ENCODE measurements at places on chromosomes 5 and 9.

DNA sequence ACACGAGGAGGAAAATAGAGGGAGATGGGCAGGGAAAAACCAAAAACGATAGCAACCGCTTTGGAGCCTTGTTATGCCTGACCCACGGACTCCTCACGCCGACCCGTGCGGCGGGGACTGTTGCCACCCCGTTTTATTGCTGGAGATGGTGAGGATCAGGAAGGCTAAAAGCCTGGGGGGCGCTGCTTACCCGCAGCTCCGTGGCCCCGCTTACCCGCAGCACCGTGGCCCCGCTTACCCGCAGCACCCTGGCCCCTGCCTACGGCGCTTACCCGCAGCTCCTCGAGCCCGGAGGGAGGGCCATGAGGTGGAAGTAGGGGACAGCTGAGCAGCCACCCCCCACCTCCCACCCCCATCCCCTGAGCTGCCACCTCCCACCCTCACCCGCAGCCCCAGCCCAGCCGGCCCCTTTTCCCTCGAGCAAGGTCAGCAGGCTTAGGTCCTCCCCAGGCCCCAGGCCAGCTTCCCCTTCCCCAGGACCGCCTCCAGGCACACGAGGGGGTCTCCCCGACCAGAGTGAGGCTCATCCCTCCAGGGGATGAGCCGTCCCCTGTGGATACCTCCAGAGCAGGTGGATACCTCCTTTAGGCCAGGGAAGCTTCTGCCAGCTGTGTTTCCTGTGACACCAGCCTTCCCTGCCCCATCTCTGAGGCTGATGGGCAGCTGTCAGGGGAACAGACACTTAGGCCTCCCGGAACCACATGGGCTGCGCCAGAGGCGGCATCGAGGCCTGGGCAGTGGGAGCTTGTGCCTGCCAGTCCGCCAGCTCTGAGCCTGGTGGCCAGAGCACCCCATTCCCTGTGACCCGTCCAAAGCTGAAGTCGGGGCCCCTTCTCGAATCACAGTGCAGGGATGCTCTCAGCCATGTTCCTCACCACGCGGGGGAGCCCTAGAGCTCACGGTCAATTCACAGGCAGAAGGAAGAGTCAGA, 92.3 kb downstream of the LMX1B start:
- DNase-seq: peak; percentile 45

DNA sequence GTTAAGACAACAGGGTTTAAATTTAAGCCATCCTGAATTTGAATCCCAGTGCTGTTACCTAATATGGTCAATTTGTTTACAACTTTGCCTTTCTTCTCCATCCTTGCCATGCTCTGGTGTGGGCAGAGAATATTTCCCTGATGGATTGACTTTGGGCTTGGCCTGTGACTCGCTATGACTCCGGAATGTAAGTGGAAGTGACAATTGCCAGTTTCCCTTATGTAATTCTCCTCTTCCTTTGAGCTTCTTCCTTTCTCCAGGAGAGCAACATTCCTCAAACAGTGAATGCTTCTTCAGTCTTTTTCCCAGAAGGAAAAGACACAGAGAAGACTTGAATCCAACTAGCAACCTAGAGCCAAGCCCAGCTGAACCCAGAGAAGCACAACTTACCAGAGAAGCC, 159.1 kb downstream of the LURAP1L start:
- peak; percentile 70 for DNase-seq

DNA sequence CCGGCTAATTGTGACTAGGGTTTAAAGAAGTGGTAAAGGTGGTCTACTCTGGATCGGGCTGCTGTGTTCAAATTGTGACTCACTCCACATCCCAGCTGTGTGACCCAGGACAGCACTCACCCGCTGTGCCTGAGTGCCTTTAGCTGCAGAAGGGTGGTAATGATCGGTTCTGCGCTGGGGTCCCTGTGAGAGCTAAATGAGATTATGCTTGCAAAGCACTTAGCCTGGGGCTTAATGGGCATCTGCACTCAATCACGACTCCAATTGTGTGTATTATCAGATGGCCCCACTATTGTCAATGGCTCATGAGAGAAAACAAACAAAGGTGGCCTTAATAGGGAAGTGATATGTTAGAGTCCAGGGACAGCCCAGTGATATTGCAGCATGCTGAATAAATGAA, 25.1 kb upstream of the TBC1D2 start:
- DNase-seq: no peak

DNA sequence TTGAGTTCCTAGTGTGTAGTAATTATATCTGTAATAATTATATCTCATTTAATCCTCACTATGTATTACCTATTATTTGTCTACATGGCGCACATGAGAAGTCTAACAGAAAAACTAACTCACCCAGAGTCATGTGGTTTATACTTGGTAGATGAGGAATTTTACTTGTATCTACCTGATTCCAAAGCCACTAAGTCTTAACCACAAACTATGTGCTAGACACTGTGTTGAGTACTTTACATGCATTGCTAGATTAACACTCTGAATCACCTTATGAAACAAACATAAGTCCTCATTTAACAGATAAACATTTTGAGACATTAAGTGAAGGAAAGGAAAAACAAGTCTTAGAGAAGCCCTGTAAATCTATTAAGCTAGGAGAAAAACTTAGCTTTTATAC, 404.8 kb downstream of the TLR4 start:
- DNase-seq: no peak

- DNase-seq: no peak
These were observed 38.2 kb upstream of the EXOC3 start for GRCh38 chr5:404666-405241.

DNA sequence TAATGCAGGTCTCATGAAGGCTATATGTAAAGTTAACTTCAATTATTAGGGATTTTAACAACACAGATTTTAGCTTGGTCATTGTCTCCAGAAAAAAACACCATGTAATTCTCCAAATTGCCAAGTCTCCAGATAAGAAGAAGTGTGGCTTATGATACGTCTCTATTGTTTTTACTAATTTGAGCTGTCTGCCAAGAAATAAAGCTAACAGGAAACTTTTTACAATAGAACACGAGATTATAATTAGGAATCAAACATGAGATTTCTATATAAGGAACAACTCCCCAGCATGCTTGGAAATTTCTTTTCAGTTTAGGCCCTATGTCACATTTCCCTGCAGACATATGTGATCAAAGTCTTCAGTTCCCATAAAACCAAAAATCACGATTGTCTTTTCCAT, 142.7 kb downstream of the MCTP1 start:
- no peak for DNase-seq

GRCh38 chr5:89998519-89999305, 410.8 kb downstream of the CETN3 start:
- DNase-seq: no peak

GRCh38 chr9:77251050-77251449, 73.7 kb downstream of the VPS13A start:
- no peak for DNase-seq

DNA sequence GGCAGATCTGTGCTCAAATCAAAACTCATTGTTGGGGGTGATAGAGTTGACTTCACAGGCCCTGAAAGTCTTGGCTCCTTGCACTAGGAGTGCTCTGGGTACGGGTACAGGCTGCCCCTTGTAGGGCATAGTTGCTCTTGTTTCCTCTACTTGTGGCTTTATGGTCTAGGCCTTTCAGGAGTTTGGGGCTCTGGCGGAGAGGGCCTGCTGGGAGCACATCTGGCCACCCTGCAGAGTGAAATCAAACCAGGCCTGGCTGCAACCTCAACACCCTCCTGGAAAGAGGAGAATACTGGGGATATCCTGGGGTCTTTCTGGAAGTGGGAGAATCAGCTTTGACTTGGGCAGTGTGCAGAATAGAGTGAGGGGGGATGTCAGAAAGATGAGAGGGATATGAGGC, 1.5 kb downstream of the TGFBI start:
- DNase-seq: no peak

DNA sequence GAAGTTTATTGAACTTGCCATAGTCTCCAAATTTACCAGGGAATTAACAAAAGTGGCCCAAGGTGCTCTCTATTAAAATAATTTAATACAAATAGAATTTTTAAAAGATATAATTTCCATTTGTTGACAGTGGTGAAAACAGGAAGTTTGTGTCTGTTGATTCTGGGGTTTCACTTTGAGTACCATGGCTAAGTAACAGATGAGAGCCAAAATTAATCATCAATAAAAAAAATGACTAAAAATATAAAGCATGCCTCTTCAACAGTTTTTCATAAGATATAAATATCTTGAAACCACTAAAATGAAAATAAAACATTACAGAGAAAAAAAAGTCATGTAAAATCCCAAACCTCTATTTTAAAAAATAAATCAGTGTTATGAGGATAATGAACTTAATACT, 49.8 kb downstream of the SGCD start:
- no peak for DNase-seq

- DNase-seq: no peak
These were observed 199.8 kb downstream of the GDNF start for GRCh38 chr5:37640088-37640487.

DNA sequence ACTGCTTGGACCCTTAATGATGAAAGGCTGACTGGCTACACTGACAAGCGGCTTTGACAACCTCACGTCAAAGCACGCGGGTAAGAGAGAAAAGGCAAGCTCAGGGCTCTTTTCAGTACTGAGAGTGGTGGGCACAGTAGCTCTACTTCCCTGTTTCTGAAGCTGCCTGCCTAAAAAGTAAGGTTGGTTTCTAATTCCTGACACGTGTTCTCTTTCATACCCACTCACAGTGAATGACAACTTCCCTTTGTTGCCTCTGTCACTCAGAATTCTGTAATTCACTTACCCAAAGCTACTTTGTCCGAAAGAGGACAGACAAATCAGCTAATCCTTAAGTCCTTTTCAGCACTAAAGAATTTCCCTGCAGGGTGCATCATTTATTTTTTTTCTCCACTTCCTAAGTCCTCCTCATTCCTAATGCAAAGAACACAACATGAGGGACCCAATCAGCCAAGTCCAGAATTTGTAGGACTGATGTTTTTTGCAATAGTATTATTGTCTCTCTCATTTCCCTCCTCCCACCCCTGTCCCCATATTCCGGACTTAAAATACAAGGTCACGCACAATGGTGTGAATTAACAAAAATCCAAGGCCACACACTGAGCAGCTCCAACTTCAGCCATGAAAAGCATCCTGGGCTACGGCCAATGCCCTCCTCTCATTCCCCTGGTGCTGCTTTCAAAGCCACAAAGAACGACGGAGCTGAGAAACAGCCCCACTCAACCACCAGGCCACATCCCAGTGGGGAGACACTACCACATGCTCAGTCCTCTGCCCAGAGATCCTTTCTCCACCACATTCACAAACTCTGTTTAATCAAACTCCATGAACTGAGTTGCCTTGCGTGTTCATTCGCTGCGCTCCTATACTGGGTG, 221.0 kb downstream of the TSSK1B start:
- no peak for DNase-seq

DNA sequence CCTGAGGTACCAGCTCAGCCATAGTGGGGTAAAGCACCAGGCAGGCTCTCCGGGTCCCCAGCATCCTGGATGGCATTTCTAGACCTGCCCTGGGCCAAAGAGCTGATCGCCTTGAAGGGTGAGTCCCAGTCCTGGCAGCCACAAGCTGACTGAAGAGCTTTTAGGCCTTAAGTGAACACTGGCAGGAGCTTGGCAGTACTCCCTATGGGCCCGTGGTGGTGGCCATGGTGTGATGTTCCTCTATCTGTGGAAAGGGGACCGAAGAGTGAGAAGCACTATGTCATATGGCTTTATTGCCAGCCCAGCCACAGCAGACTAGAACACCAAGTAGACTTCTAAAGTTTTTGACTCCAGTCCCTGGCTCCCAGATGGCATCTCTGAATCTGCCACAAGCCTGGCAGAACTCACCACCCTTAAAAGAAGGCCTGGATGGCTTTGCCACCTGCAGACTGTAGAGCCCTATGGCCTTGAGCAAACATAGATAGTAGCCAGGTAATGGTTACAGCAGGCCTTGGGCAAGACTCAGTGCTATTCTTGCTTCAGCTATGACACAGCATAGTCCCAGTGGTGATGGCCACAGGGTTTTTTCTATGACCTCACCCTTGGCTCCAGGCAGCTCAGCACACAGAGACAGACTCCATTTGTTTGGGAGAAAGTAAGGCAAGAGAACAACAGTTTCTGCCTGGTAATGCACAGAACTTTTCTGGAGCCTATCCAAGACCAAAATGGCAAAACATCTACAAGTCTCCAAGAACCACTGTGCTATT, 801.5 kb upstream of the DMAC1 start:
- no peak for DNase-seq

GRCh38 chr5:109688630-109688969, 1.1 kb upstream of the MAN2A1 start:
- DNase-seq: no peak

DNA sequence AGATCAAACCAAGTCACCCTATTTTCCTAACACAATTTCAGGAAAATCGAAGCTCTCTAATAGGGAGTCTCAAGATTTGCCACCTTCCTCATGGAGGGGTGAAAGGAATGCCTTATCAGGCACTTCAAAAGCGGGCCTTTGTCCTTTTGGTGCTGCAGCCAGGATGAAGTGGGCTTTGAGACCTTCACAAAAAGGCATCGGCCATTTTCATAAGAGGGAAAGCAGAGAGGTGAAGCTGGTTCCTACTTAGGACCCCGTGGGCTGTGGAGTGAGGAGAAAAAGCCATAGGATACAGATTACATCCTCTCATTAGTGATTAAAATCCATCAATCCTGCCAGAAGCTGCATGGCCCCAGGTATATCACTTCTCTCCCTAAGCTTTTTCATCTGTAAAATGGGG, 859 bp downstream of the CDKN2AIPNL start:
- DNase-seq: no peak

- no peak for DNase-seq
These were observed 3.8 kb upstream of the DMRT3 start for GRCh38 chr9:972501-973294.

- DNase-seq: no peak
These were observed 49.0 kb downstream of the CDO1 start for GRCh38 chr5:115767424-115767823.

- DNase-seq: peak; percentile 71
These were observed 26.6 kb upstream of the ABLIM3 start for GRCh38 chr5:149114403-149115312.

GRCh38 chr5:144395704-144396103, 225.0 kb downstream of the KCTD16 start:
- DNase-seq: no peak

DNA sequence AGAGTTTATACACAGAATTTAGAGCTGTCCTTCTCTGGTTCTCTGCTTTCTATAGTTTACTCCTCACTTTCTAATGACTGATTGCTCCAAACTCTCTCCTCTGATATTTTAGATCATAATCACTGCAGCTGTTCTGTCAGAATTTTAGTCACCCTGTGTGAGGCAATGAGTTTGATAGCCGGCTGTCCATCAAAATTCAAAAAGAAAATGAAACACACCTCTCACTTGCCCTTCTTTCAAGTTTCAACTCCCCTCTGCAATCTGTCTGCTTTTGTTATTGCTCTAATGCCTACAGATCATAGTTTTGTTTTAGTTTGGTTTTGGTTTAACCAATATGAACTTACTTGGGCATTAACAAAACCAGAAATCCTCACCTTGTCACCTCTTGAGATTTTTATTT, 23.3 kb upstream of the ABLIM3 start:
- DNase-seq: no peak

Data from AG08395 (cell line).